ENCODE measurements at places on chromosomes 7 and 10. TPM values are rescaled to one million over a fixed set of nuclear protein-coding genes. Genes with fewer than 3 reads are reported as not detected.

DNA sequence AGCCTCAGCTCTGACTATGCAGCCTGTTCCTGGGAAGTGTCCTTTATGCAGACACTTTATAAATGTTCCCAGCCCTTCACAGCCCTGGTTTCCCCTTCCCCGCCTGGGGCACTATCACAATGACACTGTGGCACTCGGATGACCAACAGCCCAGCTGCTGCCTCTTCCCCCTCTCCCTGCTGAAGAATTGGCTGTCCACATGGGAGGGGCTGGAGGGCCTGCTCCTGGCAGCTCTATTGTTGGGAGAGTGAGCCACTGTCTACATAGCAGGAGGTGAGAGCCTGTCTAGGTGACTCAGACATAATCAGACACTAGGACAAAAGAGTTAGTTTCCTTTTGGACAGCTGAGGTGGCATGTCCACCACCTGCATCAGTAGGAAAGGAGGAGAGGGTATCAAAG, 437.5 kb downstream of the PLXNA4 start:
- no peak for DNase-seq

GRCh38 chr10:80500572-80501380, 36.9 kb upstream of the SH2D4B start:
- peak; percentile 64 for DNase-seq

GRCh38 chr10:22722626-22723169, 8.3 kb upstream of the PIP4K2A start:
- DNase-seq = no peak

DNA sequence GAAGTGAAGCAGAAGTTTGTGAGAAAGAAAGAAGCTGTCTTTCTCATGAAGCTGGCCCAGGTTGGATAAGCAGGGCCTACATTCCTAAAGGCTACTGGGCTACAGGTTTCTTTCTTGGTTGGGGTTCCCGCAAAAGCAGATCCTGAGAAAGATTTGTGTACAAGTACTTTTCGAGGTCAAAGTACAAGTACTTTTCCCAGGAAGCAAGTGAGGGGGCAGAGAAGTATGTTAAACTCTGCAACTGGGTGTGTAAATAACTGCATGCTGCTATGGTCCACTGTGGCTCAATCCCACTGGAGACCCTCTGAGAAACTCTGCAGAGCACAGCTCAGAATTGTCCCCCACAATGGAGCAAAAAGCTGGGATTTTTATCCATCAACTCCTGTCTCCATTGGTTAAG, 28.7 kb downstream of the LSM5 start:
- no peak for DNase-seq

The HOXA3 gene
- 1.4 TPM for polyA plus RNA-seq

The NRG3 gene
- 0.85 TPM for polyA plus RNA-seq

All from cardiac muscle cell (in vitro differentiated cells and primary cell).